ENCODE measurements at places on chromosomes 3 and 15. TPM values are rescaled to one million over a fixed set of nuclear protein-coding genes. Genes with fewer than 3 reads are reported as not detected.

GANC gene
- 111 TPM for total RNA-seq

GREM1 gene
- 2.8 TPM for total RNA-seq

CSPG5 gene
- 5.4 TPM for total RNA-seq

SMCO1 gene
- total RNA-seq = not detected

KLF15 gene
- 44.6 TPM for total RNA-seq

GRCh38 chr15:78394981-78395616 is 42.9 kb upstream of the IREB2 start:
- no peak for DNase-seq
- no peaks in the 10 kb centered on the region for H3K36me3 ChIP-seq
- no peak overlapping the region for H3K4me3 ChIP-seq
- no peak overlapping the region for H3K27ac ChIP-seq

DNA sequence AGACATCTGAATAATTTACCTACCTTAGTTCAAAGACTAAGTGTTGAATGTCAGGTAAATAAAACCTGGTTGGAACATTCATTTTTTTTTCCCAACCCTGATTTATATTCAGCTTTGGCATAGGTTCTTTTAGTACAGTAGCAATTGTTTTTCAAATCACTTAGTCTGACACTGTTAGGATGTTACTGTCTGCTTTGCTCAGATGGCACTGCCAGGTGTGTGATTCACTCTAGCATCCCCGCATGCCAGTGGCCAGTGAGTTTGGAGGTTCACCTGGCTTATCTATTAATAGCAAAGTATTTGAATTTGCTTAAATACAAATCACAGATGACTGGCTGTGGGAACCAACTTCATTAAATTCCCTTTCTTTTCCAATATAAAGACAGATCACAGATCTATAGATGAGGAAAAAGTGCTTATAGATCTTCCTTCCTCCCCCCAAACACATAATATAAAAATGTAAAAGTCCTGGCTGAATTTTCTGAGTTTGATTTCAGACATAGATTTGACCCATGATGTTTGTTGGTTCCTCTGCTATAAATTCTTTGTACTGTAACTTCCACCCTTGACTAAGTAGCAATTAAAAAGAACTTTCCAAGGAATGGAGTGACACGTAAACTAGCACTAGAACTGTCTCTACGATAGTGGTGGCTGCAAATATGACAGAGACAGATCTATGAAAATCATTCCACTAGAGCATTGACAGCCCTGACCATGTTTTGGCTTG is 3.9 kb downstream of the THBS1 start:
- peak overlapping the region; percentile 60 for H3K4me3 ChIP-seq
- peaks cover 76% of the 10 kb centered on the region for H3K36me3 ChIP-seq
- no peaks in the 10 kb centered on the region for H3K27me3 ChIP-seq
- no peak overlapping the region for H3K27ac ChIP-seq
- DNase-seq = no peak

GRCh38 chr15:55587321-55588069 is 650 bp downstream of the PYGO1 start:
- peak overlapping the region; percentile 62 for H3K4me3 ChIP-seq
- H3K27me3 ChIP-seq = peaks cover 15% of the 10 kb centered on the region

DNA sequence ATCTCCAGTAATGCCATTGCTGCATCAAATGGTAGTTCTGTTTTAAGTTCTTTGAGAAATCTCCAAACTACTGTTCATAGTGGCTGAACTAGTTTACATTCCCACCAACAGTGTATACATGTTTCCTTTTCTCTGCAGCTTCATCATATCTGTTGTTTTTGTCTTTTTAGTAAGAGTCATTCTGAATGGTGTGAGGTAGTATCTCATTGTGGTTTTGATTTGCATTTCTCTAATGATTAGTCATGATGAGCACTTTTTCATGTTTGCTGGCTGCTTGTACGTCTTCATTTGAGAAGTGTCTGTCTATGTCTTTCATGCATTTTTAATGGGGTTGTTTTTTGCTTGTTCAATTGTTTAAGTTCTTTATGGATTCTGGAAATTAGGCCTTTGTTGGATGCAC is 10.2 kb upstream of the GCSAM start:
- H3K36me3 ChIP-seq = no peaks in the 10 kb centered on the region
- H3K27ac ChIP-seq = no peak overlapping the region
- no peaks in the 10 kb centered on the region for H3K4me1 ChIP-seq
- no peak overlapping the region for H3K4me3 ChIP-seq
- no peaks in the 10 kb centered on the region for H3K27me3 ChIP-seq

DNA sequence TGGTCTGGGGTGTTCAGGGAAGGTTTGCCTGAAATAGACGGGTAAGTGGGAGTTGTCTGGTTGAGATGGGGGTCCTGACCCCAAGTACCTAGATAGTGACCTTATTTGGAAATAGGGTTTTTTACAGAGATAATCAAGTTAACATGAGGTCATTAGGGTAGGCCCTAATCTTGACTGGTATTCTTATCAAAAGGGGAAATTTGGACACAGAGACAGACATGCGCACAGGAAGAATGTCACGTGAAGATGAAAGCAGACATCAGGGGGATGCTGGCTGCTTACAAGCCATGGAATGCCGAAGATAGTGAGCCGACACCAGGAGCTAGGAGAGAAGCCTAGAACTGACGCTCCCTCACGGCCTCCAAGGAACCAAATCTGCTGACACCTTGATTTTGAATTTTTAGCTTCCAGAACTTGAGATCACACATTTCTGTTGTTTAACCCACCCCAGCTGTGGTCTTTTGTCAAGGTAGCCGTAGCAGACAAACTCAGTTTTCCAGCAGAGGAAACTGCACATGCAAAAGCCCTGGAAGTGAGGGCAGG is 17.1 kb downstream of the BHLHE40 start:
- no peak overlapping the region for H3K27ac ChIP-seq
- H3K27me3 ChIP-seq = no peaks in the 10 kb centered on the region
- no peak for DNase-seq
- H3K36me3 ChIP-seq = no peaks in the 10 kb centered on the region
- no peaks in the 10 kb centered on the region for H3K4me1 ChIP-seq

- H3K4me3 ChIP-seq = no peak overlapping the region
- no peaks in the 10 kb centered on the region for H3K27me3 ChIP-seq
- H3K4me1 ChIP-seq = no peaks in the 10 kb centered on the region
- H3K36me3 ChIP-seq = no peaks in the 10 kb centered on the region
Observed at GRCh38 chr15:91561371-91562100, 292.0 kb upstream of the SLCO3A1 start.

GRCh38 chr15:59138243-59138642 is 33.3 kb downstream of the CCNB2 start:
- H3K27me3 ChIP-seq = no peaks in the 10 kb centered on the region
- peaks cover 11% of the 10 kb centered on the region for H3K4me1 ChIP-seq
- peak; percentile 74 for DNase-seq
- H3K36me3 ChIP-seq = peaks cover 38% of the 10 kb centered on the region
- no peak overlapping the region for H3K4me3 ChIP-seq

- H3K36me3 ChIP-seq = no peaks in the 10 kb centered on the region
- no peak for DNase-seq
- no peak overlapping the region for H3K27ac ChIP-seq
- H3K27me3 ChIP-seq = no peaks in the 10 kb centered on the region
- H3K4me3 ChIP-seq = no peak overlapping the region
- H3K4me1 ChIP-seq = no peaks in the 10 kb centered on the region
Observed at GRCh38 chr3:6287088-6287875, 573.6 kb upstream of the GRM7 start.

GRCh38 chr3:108554229-108554628 is 35.0 kb downstream of the CIP2A start:
- H3K4me3 ChIP-seq = no peak overlapping the region
- H3K27ac ChIP-seq = no peak overlapping the region
- H3K27me3 ChIP-seq = no peaks in the 10 kb centered on the region

DNA sequence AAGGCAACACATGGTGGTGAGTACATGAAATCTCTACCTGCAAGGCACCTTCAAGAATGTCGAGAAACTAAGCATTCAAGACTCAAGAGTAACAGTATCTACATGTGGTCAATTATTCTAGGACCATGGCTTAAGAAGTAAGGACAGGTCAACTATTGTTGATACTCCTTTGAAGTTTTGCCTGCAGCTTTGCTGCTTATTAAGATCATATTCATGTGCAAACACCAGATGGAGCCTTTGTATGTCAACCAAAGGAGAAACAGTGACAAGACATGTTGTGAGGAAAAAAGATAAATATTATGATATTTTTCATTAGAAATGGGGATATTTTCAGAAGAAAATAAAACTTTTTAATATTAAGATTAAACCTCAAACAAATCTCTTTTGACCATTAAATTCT is 52.3 kb upstream of the FGF7 start:
- H3K4me3 ChIP-seq = no peak overlapping the region
- H3K4me1 ChIP-seq = no peaks in the 10 kb centered on the region
- no peaks in the 10 kb centered on the region for H3K36me3 ChIP-seq
- no peaks in the 10 kb centered on the region for H3K27me3 ChIP-seq
- no peak for DNase-seq

- no peaks in the 10 kb centered on the region for H3K36me3 ChIP-seq
- H3K4me1 ChIP-seq = no peaks in the 10 kb centered on the region
- no peaks in the 10 kb centered on the region for H3K27me3 ChIP-seq
- H3K4me3 ChIP-seq = no peak overlapping the region
- H3K27ac ChIP-seq = no peak overlapping the region
Observed at GRCh38 chr3:119778811-119779210, 3.1 kb upstream of the NR1I2 start.

Measured in upper lobe of right lung (tissue), 1 donor.